ENCODE measurements at places on chromosomes 13 and 19. TPM values are rescaled to one million over a fixed set of nuclear protein-coding genes. Genes with fewer than 3 reads are reported as not detected.

ZNF470 gene
- 5.2 TPM for total RNA-seq

PSPN gene
- 1.1 TPM for total RNA-seq

REEP6 gene
- 1.0 TPM for total RNA-seq

ZNF628 gene
- 1.4 TPM for total RNA-seq

VWA8 gene
- 12.6 TPM for total RNA-seq

RANBP3 gene
- 51.2 TPM for total RNA-seq

NKPD1 gene
- 0.37 TPM for total RNA-seq

CEACAM16 gene
- total RNA-seq: not detected

Measured in dermis blood vessel endothelial cell (primary cell).